ENCODE measurements at places on chromosomes 2 and 18.
A peak's percentile ranks its signal among the peaks of the same experiment; 100 is the strongest.

GRCh38 chr2:175432793-175433192 is 251.3 kb upstream of the ATP5MC3 start:
- no peak for DNase-seq

DNA sequence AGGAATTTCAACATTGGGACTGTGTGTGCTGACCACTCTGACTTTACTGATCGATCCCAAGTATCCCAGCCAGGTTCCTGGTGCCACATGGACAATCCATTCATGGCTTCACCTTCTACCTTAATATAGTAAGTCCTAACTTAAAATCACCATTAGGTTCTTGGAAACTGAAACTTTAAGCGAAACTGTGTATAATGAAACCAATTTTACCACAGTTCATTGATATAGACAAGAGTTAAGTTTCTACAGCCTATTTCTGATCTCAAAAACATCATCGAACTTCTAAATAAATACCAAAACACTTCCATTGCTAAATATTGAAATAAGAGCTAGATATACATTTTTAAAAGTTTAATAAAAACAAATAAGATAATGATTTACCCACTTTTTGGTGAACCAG is 4.4 kb upstream of the EXOC6B start:
- no peak for DNase-seq

DNA sequence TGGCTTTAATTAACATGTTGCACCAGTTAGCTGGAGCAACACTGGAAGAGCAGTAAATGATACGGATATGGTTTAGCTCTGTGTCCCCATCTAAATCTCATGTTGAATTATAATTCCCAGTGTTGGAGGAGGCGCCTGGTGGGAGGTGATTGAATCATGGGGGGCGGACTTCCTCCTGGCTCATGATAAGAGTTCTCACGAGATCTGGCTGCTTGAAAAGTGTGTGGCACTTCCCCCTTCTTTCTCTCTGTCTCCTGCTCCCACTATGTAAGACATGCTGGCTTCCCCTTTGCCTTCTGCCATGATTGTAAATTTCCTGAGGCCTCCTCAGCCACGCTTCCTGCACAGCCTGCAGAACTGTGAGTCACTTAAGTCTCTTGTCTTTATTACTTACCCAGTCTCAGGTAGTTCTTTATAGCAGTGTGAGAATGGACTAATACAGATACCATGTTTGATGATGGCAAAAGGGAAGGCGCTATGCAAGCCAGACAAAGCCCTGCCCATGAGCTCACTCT is 963.6 kb downstream of the SOCS6 start:
- no peak for DNase-seq

DNA sequence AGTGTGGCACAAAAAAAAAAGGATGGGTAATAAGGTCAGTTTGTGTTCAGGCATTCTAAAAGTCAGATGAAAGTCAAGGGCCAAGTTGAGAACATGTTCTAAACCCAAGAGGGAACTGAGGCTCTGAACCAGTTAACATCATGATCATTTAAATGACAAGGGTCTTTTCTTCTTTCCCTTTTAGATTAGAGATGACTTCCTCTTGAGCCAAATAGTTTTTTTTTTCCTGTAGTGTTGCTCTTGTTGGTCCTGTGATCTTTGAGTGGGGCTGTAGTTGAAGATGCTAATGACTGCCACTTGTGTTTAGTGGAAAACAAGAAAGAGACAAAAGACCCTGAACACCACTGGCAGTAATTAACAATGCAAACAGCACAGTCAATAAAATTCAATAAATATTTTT is 482.7 kb upstream of the SYT4 start:
- no peak for DNase-seq

GRCh38 chr2:232438951-232439757 is 16.8 kb upstream of the ALPI start:
- no peak for DNase-seq

DNA sequence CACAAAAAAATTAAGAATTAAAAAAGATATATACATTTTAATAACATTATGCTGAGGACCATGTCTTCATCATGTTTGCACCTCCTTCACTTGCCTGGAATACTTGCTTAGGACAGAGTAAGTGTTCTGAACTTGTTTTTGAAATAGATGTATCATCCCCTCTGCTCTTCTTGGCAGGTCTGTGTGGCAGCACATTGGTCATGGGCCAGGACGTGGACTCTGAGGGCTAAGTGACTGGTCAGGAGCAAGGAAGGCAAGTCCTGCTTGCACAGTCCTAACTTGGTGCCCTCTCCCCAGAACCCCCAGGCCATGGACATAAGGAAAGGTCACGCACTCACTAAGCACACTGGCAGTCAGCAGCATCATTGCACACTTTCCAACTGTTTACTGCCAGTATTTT is 95.8 kb downstream of the PTPRM start:
- no peak for DNase-seq

DNA sequence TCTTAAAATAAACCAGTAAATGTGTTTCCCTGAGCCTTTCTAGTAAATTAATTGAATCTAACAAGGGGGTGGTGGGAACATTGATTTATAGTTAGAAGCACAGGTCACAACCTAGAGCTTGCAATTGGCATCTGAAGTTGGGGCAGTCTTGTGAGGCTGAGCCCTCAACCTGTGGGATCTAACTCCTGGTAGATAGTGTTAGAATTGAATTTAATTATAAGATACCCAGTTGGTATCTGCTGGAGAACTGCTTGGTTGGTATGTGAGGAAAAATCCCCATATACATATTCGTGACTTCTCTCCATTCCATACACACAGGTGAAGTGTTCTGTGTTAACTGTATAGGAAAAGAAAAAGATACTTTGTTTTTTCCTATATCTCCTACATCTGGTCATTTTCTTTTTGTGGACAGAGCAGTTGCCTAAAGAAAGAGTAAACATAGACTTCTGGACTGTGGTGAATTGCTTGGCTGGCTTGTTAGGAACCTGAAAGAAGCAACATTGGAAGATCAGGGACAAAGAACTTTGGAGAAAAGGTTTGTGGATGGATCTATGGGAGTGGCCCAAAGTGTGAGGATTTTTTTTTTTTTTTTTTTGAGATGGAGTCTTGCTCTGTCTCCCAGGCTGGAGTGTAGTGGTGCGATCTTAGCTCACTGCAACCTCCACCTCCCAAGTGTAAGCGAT is 36.7 kb downstream of the THNSL2 start:
- no peak for DNase-seq

GRCh38 chr18:58615140-58616132 is 13.5 kb downstream of the ALPK2 start:
- no peak for DNase-seq

DNA sequence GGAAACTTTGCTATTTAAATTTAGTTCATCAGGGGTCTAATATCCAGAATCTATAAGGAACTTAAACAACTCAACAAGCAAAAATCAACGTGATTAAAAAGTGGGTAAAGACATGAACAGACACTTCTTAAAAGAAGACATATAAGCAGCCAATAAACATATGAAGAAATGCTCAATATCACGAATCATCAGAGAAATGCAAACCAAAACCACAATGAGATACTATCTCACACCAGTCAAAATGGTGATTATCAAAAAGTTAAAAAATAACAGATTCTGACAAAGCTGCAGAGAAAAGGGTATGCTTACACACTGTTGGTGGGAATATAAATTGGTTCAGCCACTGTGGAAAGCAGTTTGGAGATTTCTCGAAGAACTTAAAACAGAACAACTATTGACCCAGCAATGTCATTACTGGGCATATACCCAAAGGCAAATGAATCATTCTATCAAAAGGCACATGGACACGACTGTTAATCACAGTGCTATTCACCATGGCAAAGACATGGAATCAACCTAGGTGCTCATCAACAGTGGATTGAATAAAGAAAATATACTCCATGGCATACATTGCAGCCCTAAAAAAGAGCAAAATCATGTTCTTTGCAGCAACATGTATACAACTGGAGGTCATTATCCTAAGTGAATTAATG is 189.9 kb downstream of the SLC4A10 start:
- no peak for DNase-seq

- peak; percentile 9 for DNase-seq
These were observed 64.0 kb upstream of the MAPRE2 start for GRCh38 chr18:34976899-34977837.

GRCh38 chr18:36360256-36360909 is 62.9 kb downstream of the FHOD3 start:
- no peak for DNase-seq

DNA sequence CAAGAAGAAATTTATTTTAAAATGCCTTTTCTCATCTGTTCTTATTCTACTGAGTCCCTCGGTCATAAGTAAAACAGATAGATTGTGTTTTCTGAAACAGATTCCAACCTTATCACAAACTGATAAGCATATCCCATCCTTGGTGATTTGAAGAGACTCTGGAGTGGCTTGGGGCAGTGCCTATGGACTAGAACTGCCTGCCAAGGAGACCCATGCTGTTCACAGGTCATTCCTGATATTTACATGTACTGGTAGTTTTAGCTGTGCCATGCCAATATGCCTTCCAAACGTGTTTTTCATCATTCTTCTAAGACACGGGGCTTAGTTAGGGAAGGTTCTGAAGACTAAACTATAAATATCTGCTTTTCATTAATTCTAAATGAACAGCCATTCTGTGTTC is 11.4 kb upstream of the COL6A3 start:
- no peak for DNase-seq

DNA sequence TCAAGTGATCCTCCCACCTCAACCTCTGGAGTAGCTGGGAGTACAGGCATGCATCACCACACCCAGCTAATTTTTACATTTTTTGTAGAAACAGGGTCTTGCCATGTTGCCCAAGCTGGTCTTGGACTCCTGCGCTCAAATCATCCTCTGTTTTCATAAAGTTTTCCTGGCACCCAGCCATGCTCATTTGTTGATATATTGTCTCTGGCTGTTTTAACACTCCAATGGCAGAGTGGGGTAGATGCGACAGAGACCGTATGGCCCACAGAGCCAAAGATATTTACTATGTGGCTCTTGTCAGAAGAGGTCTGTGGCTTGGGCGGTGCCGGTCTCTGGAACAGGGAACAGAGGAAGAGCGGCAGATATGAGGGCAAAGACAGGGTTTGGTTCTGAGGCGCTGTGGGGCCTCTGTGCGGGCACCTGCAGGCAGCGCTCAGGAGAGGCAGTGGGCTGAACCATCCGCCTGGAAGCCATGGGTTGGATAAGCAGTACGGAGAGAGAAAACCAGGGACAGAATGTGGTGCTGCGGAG is 50.2 kb downstream of the CENPO start:
- DNase-seq: no peak

GRCh38 chr2:31297751-31298150 is 63.8 kb downstream of the EHD3 start:
- no peak for DNase-seq

DNA sequence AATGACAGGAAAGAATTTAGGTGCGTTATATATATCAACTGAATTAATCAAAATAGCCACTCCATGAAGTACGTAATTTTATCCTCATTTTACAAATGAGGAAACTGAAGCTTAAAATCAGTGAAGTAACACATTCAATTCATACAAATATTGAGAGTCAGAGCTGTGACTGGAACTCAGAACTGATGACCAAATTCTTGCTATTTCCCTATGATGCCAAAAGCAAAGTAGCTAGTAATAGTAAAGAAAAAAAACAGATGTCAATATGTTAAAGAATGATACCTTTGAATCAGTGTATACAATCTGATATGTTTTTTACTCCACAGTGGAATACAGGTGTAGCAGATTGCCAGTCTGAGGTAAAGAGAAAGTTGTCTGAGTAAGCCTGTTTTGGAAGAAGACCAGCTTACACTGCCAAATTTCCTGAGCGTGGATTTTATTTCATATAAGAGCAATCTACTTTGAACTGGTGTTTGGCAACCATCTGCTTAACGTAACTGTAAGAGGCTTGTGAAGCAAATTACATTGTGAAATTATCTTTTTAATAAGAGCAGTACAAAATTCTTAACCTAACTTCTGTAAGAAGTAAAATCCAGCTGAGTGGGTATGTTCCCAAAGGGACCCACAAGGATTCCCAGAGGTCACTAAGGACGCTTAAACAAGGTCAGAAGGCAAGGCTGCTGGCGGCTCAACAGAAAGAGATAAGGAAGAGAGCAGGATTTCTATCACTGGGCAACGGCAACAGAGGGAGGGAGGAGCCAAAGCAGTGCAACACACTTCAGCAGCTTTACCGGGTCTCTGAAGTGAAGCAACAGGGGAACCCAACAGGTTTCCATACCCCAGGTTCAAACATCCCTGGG is 85.6 kb downstream of the IKZF2 start:
- DNase-seq: no peak

DNA sequence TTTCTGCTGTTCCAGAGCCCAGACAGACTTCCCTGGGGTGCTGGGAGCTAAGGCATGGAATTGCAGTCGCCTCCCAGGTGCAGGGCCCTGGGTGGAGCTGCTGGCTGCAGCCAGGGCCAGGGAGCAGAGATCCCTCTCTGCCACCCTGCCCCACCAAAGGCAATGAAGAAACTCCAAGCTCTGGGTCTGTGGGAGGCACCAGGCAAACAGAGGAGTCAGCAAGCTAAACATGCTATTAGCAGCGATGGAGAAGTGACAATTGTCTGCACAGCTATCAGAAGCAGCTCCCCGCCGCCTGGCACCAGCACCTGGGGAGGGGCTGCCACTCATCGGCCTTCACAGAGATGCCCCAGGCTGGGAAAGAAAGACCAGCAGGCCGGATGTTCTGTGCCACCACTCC is 28.0 kb upstream of the COX5B start:
- no peak for DNase-seq

GRCh38 chr18:77116201-77117080 is 16.1 kb downstream of the MBP start:
- no peak for DNase-seq

GRCh38 chr2:114688241-114688640 is 245.8 kb downstream of the DPP10 start:
- DNase-seq: no peak

DNA sequence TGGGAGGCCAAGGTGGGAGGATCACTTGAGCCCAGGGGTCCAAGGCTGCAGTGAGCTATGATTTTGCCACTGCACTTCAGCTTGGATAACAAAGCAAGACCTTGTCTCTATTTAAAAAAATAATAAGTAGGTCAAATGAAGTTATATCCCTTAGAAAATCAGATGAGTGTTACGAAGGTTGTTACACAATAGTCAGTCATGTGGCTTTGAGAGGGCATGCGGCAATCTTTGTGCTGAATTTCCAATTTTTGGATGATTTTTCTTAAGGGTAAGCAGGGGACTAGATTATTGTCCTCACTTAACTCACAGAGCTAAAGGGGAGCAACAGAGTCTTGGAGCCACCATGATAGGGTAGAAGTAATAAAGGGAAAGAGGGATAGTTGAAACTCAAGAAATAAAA is 71.8 kb downstream of the B3GNT2 start:
- DNase-seq: no peak

DNA sequence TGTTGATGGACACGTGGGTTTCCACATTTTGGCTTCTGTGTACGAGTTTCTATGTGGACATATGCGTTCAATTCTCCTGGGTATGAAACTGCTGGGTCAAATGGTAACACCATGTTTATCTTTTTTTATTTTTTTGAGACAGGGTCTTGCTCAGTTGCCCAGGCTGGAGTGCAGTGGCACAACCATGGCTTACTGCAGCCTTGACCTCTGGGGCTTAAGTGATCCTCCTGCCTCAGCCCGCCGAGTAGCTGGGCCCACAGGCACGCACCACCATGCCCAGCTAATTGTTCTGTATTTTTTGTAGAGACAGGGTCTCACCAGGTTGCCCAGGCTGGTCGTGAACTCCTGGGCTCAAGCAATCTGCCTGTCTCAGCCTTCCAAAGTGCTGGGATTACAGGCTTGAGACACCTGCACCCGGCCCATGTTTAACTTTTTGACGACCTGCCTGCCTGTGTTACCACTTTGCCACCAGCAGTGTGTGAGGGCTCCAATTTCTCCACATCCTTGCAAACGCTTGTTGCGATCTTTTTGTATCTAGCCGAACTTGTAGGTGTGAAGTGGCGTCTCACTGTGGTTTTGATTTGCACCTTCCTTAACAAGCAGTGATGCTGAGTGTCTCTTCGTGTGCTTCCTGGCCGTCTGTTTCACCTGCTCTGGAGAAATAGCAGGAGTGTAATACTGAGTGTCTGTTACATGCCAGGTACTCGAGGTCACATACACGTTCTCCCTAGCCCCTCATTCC is 6.9 kb downstream of the HSBP1L1 start:
- no peak for DNase-seq

Measured in esophagus squamous epithelium (tissue), 5 donors.